Renal pelvis (tissue), 12 donors: ENCODE measurements at places on chromosomes 12 and 14.

DNA sequence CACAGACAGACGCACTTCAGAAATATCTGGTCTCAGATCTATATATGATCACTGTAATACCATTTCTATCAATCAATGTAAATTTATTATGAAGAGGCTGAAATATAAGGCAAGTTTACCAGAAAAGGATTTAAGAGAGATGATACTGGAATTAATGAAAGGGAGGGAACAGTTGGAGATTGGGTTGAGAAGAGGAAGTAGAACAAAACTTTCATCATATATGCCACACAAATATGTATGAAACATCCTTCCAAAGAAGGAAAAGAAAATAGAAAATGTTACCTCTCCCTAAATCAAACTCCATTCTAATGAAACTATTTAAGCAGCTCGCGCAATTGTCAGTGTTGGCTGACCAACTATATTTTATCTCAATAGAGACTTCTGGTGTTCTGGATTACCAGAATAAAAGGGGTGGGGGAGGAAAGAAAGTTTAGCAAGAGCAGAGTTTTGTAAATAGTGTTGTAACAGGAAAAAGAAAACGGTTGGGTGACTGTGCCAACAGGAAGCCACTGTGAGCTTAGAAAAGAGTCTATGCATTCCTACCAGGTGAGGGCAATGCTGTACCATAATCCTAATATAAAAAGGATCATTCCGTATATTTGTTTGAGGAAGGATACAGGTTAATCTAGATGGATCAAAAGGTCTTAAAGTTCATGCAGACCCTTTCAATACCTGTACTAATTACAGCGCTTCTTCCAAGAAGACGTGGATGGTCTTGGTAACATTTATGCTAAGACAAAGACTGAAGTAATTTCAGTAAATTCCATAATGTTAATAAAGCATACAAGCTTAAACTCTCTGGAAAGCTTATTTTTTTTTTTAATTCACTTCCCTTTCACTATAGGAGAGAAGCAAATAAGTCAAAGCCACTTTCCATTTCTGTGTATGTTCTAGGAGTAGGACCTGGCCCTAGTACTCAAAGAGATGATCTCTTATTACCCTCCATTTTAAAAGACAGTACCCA is 14.5 kb upstream of the LLPH start:
- DNase-seq = no peak

GRCh38 chr14:96626916-96627315 is 124.7 kb downstream of the PAPOLA start:
- DNase-seq = no peak

- DNase-seq = no peak
Measured at GRCh38 chr12:71447691-71448132, 8.1 kb downstream of the LGR5 start.

DNA sequence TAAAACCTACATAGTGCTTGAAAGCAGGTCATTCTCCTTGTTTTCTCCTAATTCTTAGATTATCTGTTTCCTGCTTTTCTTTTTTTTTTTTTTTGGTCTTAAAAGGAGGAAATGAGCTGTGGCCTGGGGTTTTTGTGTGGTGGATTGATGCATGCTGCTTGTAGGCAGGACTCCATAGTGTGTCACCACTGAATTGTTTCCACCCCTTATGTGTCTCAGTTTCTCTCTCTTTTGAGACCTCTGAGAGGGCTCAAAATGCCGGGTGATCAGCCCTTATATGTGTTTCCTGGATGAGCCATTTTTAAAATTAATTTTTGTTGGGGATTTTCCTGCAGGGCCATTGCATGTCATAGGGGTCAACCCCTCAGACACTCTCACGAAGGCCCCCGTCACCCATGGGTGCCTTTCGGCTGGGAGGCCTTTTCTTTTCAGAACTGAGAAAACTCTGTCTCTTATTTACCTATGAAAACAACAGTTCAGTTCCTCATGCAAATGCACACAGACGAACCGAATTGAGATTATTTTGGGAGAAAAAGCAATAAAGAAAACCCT is 32.0 kb upstream of the LRRK2 start:
- DNase-seq = no peak

DNA sequence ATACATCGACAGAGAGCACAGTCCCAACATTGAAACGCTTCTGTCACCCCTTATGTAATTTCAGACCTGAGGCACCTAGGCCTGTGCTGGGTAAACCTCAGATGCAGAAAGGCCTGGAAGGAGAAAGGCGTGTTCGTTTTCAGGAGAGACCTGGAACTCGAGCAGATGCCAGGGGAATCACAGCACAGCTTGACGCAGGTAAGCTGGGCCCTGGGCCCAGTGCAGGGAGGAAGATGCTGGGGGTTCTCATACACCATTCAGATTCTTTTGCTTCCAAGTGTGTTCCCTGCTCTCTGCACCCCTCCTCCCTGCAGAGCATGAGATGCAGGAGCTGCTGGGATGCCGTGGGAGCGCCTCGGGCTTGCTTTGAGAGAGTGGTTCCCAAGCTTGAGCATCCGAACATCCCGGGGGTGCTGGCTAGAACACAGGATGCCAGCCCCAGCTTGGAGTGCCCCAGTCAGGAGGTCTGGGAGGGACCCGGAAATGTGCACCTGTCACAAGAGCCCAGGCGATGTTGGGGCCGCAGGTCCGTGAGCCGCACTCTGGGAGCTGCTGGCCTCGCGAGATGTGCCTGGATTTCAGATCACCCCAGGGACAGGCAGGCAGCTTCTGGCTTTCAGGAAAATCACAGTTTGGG is 35.9 kb downstream of the FZD10 start:
- DNase-seq = no peak
